ENCODE measurements at places on chromosomes 11 and 22.

DNA sequence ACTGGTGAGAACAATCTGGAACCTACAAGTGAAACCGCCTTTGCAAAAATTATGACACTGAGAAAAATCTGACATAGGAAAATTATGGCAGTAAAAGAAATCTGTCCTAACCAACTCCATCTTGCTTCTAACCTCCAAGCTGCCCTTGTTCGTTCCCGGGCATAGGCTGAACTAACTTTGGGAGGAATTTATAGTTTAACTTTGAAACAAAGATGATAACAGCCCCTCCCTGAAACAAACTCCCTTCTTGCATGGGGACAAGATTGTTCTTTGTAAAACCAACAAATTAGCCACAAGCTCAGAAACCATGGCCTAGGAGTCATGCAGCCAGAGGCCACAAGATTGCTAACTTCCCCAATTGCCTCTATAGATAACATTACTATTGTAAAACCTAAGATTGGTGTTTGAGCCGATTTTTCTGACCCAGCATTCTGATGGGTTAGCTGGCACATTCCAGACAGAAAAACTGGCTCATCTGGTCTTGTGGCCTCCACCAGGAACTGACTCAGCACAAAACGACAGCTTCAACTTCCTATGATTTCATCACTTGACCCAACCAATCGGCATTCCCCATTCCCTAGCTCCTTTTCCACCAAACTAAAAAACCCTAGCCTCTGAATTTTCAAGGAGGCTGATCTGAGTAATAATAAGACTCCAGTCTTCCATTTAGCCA lies 3.6 kb upstream of the CCDC81 start:
- peak; percentile 52 for DNase-seq

- no peak for DNase-seq
Observed at GRCh38 chr11:1131033-1131911, 26.5 kb upstream of the MUC5AC start.

- DNase-seq = no peak
Observed at GRCh38 chr11:73095613-73096012, 46.5 kb downstream of the FCHSD2 start.

DNA sequence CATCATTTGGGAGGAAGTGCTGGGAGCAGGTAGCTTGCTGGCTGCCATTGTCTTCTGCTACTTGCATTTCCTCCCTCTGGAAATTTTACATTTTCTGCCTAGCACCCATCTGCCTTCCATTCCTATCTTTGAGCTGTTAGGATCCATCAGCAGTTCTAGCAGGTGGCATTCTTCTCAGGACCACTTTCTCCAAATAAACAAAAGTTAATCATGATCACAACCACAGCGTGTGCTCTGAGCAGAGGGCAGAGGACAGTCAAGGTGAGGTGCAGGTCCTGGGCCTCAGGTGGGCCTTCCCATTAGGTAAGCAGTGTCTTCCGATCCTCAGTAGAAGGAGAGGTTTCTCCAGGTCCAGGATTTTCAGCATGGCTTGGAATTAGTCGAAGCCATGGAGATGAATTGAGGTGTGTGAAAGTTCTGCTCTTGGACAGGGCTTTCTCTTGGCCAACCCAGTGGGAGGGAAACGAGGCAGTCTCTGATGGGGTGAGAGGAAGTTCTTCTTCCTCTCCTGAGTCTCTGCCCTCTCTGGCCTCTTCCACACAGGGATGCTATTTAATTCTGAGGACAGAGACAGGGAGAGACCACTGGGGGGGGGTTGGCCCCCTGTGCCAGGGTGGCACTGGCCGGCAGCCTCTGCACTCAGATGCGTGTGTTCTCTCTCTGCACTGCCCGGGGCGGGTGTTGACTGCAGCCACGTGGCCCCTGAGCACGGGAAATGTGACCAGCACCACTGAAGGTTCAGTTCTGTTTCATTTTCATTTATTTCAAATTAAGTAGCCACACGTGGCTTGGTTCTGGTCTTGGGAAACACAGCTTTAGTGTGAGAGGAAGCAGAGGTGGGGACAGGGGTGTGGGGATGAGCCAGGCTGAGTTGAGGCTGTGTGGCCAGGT lies 170.8 kb downstream of the TBC1D22A start:
- no peak for DNase-seq

DNA sequence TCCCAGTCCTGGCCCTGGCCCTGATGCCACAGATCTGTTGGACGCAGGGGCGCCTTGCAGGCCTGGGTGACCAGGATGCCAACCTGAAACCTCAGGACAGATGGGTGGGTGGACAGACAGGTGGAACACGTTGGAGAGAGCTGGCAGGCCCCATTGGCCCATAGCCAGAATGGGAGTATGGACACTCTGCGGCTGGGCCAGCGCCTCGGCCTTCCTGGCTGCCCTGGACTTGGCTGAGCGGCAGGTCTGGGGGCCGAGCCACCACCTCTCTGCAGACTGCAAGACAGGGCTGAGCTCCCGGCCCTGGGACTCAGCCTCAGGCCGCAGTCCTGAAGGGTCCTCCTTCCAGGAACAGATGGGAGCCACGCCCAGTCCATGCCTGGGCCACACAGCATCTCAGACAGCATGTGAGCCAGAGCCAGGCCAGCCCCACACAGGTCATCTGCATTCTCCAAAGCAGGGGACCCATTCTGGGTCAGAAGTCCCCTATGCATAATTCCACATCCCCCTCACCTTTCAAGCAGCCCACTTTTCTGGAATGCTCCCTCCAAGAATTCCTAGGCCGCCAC lies 14.1 kb downstream of the WNT7B start:
- no peak for DNase-seq

GRCh38 chr22:30170129-30170528 lies 76.4 kb downstream of the LIF start:
- no peak for DNase-seq

DNA sequence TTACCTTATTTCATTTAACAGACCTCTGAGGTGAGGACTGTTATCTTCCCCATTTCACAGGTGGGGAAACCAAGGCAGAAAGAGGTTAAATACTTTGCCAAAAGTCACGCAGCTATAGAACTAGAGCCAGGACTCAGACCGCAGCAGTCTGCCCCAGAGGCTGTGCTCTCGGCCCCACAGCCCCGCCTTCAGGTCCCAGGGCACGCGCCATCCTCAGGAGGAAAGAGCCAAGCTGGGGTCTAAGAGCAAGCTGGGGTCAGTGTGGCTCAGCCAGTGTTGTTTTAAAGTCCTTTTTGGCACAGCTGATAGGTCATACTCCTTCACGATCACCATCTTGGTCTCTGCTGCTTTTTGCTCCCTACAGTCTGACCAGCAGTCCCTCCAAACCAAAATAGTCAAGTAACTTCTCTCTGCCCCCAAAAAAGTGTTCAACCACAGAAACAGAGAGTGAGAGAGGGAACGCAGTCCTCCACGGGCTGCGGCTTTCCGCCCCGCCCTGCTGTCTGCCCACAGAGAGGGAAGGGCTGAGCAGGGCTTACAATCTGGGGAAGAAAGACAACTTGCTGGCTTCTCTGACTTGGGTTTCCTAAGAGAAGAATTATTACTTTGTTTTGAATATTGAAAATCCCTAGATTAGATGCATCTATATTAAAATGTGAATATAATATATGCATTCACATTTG lies 137.2 kb upstream of the OPCML start:
- DNase-seq = no peak

- no peak for DNase-seq
Observed at GRCh38 chr11:34339149-34340064, 18.4 kb downstream of the ABTB2 start.

DNA sequence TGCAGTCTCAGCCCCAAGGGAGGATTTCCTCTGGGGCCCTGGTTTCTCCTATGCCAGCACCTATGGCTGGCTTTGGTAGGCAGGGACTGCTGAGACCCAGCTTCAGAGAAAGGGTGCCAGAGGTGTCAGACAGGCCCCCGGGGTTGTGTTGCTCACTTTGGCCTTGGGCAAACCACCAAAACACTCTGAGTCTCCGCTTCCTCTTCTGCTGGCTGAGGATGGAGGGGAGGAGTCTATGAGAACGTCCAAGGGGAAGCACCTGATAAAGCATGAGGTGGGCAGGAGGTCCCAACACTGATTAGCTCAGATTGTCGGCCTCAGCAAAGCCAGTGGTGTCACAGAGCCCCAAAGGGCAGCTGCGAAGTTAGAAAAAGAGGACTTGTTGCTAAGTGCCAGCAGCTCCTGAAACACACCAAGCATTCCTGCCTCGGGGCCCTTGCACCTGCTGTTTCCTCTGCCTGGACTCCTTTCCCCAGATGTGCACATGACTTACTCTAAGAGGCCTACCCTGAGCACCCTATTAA lies 10.5 kb downstream of the SMTNL1 start:
- no peak for DNase-seq

DNA sequence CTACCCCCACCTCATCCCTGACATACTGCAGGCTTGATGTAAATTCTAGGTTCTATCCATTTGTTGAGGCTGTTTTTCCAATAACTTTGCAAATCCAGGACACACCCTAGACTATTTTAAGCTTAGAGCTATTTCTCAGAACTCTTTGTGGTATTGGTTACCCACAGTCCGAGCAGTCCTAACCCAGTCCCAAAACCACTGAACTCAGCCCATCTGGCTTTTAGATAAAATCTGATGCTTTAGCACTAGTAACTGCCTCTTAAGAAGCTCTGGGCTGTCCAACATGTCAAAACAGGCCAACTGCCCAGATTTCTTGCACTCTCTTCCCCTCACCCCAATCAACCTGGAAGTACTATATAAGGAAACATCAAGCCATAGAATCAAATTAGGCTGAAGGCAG lies 344.4 kb upstream of the CADM1 start:
- DNase-seq = no peak

- peak; percentile 40 for DNase-seq
Observed at GRCh38 chr11:70580036-70580805, 181.9 kb downstream of the CTTN start.

DNA sequence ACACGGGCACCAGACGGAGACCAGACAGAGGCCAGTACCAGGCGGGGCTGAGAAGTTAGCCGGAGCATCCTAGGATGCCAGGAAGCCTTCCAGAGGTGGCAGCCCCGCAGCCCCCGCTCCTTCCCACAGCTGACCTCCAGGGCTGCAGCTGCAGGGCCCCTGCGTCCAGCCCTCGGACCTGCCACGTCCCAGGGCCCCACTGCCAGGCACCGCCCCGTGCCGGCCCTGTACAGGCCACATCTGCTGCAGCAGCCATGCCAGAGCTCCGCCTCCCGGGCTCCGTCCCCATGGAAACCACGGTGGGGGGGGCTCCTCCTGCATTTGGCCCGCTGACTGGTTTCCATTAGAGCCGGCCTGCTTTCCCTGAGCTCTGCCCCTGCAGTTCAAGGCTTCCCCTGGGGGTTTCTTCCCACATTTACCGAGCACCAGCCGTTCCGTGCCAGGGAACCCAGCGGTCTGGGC lies 62.5 kb upstream of the PPARA start:
- no peak for DNase-seq

- DNase-seq = no peak
Observed at GRCh38 chr11:93239966-93240365, 42.2 kb upstream of the SLC36A4 start.

GRCh38 chr11:18223591-18224387 lies 12.8 kb downstream of the SAA4 start:
- no peak for DNase-seq

- no peak for DNase-seq
Observed at GRCh38 chr22:23130697-23131096, 11.1 kb downstream of the RSPH14 start.

GRCh38 chr11:70762810-70763209 lies 364.5 kb downstream of the CTTN start:
- no peak for DNase-seq

GRCh38 chr11:73729594-73730206 lies 31.2 kb downstream of the RAB6A start:
- peak; percentile 10 for DNase-seq

DNA sequence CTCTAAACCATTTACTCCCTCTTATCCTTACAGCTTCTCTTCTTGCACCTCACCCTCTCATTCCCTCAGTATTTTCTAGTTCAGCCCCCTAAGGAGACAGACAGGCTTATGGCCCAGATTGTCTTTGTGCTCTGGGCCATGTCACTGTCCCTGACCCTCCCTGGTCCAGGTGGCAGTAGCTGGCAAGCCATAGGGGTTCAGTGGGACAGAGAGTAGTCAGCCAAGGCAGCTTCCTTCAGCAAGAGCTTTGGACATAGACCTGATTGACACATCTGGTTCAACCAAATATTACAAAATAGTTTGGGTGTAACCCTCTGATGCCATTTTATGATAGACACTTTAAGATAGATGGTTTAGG lies 53.9 kb downstream of the NCAM1 start:
- no peak for DNase-seq

GRCh38 chr22:48424201-48424627 lies 1403.5 kb downstream of the BRD1 start:
- no peak for DNase-seq

DNA sequence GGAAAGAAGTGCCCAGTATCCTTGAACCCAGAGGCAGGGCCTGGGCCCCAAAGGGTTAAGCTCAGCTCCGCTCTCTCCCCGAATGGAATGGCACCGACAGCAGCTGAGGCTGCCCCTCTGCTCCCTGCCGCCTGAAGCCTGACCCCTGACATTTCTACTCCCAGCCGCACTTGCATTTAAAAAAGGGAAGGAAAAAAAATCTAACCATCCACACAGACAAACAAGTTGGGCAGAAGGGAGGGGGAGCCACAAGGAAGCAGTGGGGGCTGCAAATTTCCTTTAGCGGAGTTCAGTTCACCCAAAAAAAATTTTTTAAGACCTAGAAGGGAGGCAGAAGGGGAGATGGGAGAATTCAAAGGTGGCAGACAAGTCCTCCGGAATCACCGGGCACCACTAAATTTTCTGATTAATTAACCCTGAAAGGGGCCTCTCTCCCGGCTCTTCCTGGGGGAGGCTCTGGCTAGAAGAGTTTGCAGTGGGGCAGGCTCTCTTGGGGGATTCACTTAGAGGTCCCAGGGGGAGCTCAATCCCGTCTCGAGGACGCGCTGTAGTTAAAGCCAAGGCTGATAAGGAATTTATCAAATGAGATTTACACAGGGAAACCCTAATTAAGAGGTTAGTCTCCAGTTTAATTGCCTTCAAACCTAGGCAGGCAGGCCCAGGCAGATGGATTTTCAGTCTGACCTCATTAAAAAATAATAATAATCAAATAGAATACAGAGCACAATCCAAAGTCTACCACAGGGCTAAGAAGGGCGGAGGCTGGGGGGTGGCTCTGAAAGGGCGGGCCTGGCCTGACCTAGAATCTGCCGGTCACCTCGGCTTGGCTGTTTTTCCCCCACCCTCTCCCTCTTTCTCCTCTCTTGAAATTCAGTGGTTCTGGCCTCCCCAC lies 25.6 kb downstream of the MN1 start:
- no peak for DNase-seq

- no peak for DNase-seq
Observed at GRCh38 chr11:70072861-70073755, 5.0 kb upstream of the ANO1 start.

- no peak for DNase-seq
Observed at GRCh38 chr11:132202621-132203020, 832.2 kb downstream of the NTM start.

GRCh38 chr22:30910358-30910757 lies 58.2 kb downstream of the MORC2 start:
- no peak for DNase-seq

DNA sequence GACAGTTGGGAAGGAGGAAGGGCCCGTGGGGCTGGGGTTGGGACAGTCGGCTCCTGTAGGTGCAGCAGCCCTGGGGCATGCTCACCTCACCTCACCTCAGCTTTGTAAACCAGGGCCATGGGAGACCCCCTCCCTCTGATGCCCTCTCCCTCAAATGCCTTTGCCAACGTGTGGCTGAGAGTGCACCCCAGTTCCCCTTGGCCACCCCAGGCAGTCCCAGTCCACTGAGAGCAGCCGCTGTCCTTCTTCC lies 4.2 kb upstream of the NEAT1 start:
- no peak for DNase-seq

GRCh38 chr11:133238027-133238426 lies 294.3 kb downstream of the OPCML start:
- no peak for DNase-seq

GRCh38 chr22:33792832-33793231 lies 127.4 kb downstream of the LARGE1 start:
- no peak for DNase-seq

GRCh38 chr22:37242395-37242918 lies 1.6 kb downstream of the RAC2 start:
- peak; percentile 80 for DNase-seq
